ENCODE measurements at places on chromosomes 11 and 22. TPM values are rescaled to one million over a fixed set of nuclear protein-coding genes. Genes with fewer than 3 reads are reported as not detected.

The KRTAP5-1 gene
- not detected for total RNA-seq

The SLC1A2 gene
- 0.09 TPM for total RNA-seq

The PNPLA5 gene
- not detected for total RNA-seq

The B3GAT3 gene
- 60.5 TPM for total RNA-seq

The ADAMTS8 gene
- total RNA-seq: not detected

The USH1C gene
- not detected for total RNA-seq

The INS gene
- total RNA-seq: not detected

The HEPACAM gene
- not detected for total RNA-seq

The HPX gene
- 0.68 TPM for total RNA-seq

The RTL10 gene
- total RNA-seq: 20.9 TPM

The OR51B4 gene
- not detected for total RNA-seq

The HTR3A gene
- total RNA-seq: not detected

The SMIM35 gene
- total RNA-seq: not detected

The KIRREL3 gene
- total RNA-seq: 2.2 TPM

The RIN1 gene
- 15.5 TPM for total RNA-seq

The SLC6A5 gene
- total RNA-seq: not detected

The LSP1 gene
- 2.6 TPM for total RNA-seq

The LRRC56 gene
- total RNA-seq: 5.0 TPM

The GLYATL1 gene
- total RNA-seq: not detected

The SSTR3 gene
- total RNA-seq: not detected

The DCHS1 gene
- 0.20 TPM for total RNA-seq

The HEPN1 gene
- not detected for total RNA-seq

The CBX7 gene
- 28.2 TPM for total RNA-seq

The TSPAN32 gene
- not detected for total RNA-seq

The GUCY1A2 gene
- not detected for total RNA-seq

The PAMR1 gene
- 1.1 TPM for total RNA-seq

The RDX gene
- total RNA-seq: 196 TPM

The CRYAB gene
- total RNA-seq: not detected

The FGF4 gene
- total RNA-seq: not detected

The WT1 gene
- not detected for total RNA-seq

The PHF21B gene
- total RNA-seq: not detected

The NXPE4 gene
- not detected for total RNA-seq
